ENCODE measurements at places on chromosomes 1 and 21.

GRCh38 chr1:230124186-230125128 is 57.4 kb downstream of the GALNT2 start:
- peak; percentile 51 for DNase-seq

DNA sequence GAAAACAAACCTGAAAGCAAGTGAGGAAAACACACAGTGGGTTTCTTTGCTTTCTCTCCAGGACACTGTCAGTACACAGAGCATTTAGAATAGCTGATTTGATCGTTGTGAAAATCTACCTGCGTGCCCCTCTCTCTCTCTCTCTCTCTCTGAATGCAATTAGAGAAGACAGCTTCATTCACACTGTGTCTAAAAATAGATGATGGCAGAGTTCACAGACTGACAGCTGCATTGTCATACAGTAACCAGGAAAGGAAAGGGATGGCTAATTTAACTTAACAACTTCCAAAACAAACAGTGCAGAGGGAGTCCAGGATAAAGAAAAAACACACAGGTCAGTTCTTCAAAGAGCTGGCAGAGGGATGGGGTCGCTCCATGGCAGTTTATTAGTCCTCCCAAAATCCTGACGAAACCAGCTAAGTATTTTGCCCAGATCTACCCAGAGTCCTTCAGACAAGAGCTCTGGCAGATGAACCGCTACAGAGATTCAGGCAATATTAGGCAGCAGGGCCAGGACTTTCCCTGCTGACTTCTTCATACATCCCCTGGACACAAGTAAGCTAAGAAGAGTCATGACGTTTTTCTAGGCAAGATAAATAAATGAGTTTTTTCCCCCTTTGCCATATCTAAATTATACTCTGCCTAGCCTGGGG is 58.9 kb downstream of the WLS start:
- no peak for DNase-seq

DNA sequence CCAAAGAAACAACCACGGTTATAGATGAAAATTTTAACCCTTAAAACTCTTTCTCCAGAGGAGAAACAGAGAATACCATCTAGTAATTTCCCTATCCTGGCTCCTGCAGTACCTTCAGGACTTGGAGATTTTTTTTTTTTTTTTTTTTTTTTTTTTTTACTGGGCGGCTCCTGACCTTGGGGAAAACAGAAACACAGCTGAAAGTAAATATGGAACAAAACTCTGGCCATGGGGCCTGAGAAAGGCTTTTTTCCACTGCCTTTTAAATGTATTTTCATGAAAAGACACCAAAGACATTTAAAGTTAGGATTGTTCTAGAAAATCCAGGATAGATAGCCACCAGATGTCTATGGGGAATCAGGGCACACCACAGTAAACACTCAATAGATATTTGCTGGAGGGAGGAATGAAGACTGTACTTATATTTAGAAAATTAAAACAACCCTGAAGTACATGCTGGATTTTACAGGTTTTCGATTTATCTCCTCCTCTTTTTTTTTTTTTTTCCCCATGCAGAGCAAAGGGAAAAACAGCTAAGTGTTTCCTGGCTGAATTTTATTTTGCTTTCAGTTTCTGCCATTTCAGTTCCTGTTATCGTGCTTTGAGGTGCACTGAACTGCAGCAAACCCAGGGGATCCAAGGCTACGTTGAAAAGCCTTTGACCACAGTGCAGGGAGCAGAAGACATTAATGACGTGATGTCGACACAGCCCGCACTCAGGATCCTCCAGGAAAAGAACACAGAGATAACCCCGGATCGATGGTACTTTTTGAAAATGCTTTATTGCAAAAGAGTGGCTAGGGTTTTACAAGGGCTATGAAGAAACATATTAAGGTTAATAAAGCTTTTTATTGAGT is 35.7 kb upstream of the CNN3 start:
- DNase-seq = peak; percentile 17

- peak; percentile 67 for DNase-seq
These were observed 33.6 kb upstream of the THEM4 start for GRCh38 chr1:151942882-151943281.

GRCh38 chr1:31335007-31335406 is 37.9 kb downstream of the FABP3 start:
- peak; percentile 52 for DNase-seq

Data from hematopoietic multipotent progenitor cell treated with erythropoietin and hydrocortisone succinate and interleukin-3 and kit ligand, for 15 days (in vitro differentiated cells).